ENCODE measurements at places on chromosomes 7 and 10.

- peak; percentile 18 for DNase-seq
Observed at GRCh38 chr7:17069146-17069545, 187.4 kb upstream of the AGR3 start.

GRCh38 chr10:32163762-32164148, 107.5 kb upstream of the KIF5B start:
- no peak for DNase-seq

- no peak for DNase-seq
Observed at GRCh38 chr7:157405914-157406810, 69.4 kb downstream of the DNAJB6 start.

- DNase-seq = no peak
Observed at GRCh38 chr7:30249986-30250774, 34.2 kb upstream of the ZNRF2 start.

- no peak for DNase-seq
Observed at GRCh38 chr10:12961416-12962205, 39.9 kb downstream of the CCDC3 start.

GRCh38 chr7:54783952-54784351, 24.9 kb upstream of the SEC61G start:
- DNase-seq = no peak

DNA sequence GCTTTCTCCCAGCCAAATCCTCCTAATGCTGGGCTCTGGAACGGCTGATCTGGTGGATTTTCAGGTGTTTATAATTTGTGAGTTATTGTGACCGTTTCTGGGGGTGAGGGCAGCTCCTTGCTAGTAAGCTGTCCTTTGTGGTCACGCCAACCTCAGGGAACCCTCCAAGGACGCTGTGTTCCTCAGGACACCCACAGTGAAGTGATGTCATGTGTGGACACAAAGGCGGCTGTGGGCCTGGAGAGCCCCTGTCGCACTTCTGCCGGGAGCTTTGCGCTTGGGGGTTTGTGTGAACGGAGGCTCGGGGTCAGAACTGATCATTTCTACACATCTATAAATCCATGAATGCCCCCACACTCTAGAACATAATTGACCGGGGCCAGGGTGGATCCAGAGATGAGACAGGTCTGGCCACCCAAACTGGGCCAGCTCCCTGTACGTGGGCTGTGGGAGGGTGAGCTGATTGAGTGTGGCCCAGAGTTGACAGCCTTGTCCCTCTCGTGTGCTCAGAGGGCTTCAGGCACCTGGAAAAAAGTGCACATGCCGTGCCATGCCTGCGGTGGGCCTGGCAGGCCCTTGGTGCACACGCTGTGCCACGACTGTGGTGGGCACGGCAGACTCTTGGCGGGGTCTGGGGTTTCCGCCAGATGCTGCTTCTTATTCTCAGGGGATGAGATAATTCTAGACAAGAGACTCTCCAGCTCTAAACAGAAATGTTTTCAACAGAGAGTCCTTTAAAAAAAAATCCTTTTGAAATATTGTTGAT, 130.2 kb downstream of the VIPR2 start:
- DNase-seq = no peak

- DNase-seq = no peak
Observed at GRCh38 chr10:104440221-104440620, 86.6 kb downstream of the CFAP58 start.

DNA sequence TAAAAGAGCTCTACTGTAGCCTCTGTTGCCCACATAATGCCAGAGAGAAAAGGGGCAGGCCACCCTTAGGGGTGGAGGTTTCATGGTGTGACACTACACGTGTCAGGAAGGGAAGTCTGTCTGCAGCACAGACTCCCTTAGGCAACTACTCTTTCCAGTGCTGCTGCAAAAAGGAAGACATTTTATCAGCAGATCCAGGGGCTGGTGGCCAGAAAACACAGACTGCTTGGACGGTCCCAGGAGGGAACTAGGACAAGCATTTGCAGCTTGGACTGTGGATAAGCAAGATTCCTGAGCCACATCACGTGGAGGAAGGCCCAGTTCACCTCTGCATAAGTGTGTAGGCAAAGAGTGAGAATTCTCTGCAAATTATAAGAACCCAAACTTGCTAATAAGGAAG, 220.8 kb downstream of the FANK1 start:
- no peak for DNase-seq

- DNase-seq = no peak
Observed at GRCh38 chr7:69635555-69636185, 37.4 kb downstream of the AUTS2 start.

- DNase-seq = no peak
Observed at GRCh38 chr7:11404355-11404754, 427.6 kb downstream of the THSD7A start.

DNA sequence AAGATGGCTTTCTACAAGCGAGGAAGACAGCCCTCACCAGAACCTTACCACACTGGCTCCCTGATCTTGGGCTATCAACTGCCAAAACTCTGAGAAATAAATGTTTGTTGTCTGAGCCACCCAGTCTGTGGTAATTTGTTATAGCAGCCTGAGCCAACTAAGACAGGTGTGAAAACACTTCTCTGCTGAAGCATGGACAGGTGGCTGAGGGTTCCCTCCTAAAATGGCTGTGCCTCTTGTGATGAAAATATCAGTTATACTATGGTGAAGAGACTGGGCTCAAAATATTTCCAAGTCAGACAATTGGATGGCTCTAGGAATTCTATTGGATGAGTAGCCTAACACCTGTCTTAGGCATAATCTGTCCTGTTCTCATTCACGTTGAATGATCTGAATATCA, 78.1 kb downstream of the CDK1 start:
- no peak for DNase-seq

DNA sequence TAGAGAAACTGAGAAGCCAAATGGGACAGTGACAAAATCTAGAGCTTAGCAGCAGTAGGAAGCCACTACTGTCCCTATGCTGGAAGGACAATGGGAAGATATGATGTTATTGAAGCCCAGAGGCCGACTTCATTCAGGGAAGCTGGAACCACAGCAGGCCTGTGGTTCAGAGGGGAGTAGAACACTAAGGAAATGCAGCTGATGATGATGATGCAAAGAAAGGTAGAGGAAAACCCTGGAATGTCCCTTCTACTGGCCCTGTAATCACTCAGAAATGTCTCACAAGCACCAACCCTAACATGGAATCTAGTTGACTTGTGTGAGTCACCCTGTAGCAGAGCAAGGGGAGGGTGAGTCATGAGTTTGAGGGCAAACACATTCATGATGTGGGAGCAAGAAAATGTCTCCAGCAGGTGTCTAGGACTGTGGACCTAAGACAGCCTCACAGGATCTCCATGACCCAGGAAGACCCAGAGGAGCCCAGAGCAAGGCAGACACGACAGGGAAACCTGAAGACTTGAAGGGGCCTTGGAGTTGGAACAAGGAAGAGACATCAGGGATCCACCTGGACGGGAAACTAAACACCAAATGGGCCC, 37.0 kb upstream of the LRRC17 start:
- no peak for DNase-seq

DNA sequence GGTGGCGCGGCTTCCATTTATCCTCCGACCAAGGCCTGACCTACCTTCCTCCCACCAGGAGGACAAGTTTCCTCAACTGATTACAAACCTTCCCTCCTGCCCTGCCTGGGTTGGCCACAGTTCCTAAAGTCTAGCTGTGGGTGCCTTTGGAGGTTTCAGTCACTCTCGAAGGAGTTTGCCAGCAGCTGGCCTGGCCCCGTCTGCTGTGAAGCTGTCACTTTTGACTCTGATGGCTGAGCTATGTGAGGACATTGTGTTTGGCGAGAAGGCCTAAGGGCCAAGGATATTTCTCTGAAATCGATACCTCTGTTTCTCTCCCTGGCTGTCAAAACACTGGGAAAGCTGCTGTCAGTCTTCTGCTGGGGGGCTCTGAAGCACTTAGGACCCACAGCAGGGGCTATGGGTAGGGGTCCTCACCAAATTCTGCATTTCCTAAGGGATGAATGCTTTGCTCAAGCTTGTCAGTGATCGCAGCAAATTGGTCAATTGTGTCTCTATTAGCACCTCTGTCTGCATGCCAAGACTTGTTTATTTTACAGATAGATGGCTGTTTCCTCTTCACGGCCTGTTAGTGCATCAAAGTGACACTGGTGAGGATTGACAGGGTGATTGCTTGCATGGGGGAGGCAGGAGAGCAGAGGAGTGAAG, 31.9 kb upstream of the SAMD8 start:
- DNase-seq = no peak

- peak; percentile 7 for DNase-seq
Observed at GRCh38 chr10:43198682-43199005, 60.4 kb downstream of the CSGALNACT2 start.

- no peak for DNase-seq
Observed at GRCh38 chr10:122576291-122576690, 15.7 kb downstream of the DMBT1 start.

GRCh38 chr10:129277084-129277483, 190.0 kb upstream of the MGMT start:
- DNase-seq = no peak

DNA sequence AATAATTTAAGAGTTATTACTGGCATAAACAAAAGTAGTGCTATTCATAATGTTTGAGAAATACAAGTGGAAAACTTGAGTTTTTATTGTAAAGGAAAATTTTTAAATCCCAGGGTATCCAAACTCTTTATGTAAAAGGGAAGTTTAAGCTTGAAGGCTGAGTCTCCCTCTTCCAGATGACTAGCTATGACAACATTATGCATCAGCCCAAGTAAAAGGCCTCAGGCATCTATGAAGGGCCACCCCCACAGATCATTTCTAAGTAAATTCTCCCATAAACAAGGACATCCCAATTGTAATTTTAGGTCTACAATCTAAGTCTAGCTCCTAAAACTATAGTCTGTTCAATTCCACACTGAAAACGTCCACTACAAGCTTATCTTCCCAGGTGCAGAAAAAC, 166.2 kb upstream of the STEAP1 start:
- no peak for DNase-seq

- no peak for DNase-seq
Observed at GRCh38 chr7:129785685-129786514, 166.9 kb downstream of the UBE2H start.

DNA sequence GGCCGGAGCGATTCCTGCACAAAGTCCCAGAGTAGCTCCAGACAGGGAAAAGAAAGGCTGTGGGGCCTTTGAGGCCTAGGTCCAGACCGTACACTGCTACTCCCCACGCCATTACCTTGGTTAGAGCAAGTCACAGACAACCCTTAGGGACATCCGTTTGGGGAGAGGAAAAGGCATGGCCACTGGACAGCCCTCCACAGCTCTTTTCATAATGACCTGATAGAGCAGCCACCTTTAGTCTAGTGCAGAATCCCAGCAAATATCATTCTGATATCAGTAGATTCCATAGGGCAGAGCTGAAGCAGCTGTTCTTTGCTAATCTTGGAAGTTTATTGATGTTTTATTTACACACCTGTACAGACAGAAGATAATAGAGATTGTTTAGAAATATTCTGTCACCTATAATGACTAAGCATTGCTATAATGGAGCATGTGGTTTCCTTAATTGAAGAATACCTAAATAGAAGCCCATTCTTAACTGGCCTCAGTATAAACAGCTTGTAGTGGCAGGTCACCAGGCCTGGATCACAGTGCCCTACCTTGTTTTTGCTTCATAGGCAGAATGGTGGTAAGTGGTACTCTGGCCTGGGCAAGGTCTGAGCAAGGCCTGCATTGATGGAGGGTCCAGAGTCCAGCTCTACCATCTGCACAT, 27.9 kb downstream of the OGDH start:
- DNase-seq = no peak

GRCh38 chr7:26480156-26480555, 188.5 kb downstream of the SNX10 start:
- no peak for DNase-seq

GRCh38 chr7:87359366-87359765, 13.9 kb downstream of the CROT start:
- no peak for DNase-seq

- DNase-seq = peak; percentile 37
Observed at GRCh38 chr7:69882269-69882668, 284.0 kb downstream of the AUTS2 start.

DNA sequence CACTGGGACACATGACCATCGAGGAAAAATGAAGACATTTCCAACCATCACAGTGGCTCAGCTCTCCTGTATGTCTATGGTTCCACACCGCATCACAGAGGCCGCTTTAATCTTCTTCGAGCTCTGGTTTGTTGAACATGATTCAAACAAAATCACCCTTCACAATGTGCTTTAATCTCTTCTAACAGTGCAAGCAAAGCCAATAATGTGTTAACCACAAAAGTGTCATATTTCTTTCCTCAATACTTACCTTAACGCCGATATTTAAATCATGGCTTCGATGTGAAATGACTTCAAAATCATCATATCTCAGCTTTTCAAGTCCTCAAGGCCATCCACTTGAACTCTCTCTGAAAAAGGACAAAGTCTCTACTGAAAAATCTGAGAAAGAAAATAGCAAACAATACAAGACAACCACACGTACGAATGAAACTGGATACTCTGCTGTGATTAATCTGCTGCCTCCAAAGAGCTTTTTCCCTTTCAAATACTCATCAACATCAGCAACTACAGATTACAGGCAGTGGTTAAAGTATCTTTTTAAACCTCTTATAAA, 23.0 kb upstream of the SVIL start:
- no peak for DNase-seq

GRCh38 chr7:2802101-2802500, 42.0 kb downstream of the GNA12 start:
- DNase-seq = no peak

DNA sequence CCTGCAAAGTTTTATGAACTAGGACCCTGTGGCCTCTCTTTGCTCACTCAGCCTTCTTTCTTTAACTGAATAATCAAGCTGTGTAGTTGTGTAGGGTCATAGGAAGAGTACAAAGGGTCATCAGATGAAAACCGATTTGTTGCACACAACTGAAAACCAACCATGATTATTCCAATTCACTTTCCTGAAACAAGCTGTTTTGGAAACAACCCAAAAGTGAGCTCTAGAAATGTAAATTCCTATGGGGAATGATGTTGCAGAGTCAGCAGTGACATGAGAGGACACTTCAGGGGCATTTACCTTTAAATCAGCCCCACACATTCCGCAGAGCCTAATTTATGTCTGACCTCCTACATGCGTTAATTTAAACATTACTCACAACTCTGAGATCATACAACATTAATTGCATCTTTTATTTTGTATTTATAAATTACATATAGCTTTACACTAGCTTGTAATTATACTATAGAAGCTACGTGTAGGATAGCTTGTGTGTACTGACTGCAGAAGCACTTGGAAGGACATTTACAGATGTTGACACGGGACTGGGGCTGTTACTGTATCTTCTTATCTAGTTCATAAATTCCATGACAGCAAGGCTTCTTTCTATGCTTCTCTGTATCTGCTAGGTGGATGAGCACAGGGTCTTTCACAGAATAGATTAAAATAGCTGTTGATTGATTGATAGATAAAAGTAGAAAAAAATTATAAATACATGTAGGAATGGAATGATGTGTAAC, 139.9 kb upstream of the AKR1E2 start:
- DNase-seq = no peak

- DNase-seq = no peak
Observed at GRCh38 chr7:21971780-21972396, 26.2 kb upstream of the CDCA7L start.

GRCh38 chr7:108770981-108771745, 201.5 kb downstream of the DNAJB9 start:
- no peak for DNase-seq

Data from GM20000 (cell line).